ENCODE measurements at places on chromosomes 11 and 22.

DNA sequence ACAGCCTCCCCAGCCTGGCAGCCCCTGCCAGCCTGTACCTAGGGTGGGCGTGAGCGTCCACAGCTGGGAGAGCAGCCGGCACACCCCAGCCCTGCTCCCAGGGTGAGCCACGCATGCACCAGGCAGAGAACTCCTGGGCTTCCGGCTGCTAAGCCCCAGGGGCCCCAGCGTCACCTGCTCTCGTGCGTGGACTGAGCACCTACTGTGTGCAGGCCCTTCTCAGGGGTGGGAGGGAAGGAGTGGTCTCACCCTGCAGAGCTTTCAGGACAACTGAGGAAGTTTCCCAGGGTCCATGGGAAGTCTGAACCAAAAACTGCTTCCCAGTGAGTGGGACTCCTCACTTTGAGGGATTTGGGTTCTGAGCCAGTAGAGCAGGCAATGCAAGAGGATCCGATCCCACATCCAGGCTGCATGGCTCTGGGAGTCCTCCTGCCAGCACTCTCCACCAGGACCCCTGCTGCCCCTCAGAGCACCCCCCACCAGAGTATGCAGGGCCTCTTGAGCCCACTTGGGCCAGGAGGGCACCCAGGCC is 47.1 kb upstream of the PRODH start:
- no peak for DNase-seq

GRCh38 chr11:134410766-134411165 is 1.3 kb downstream of the B3GAT1 start:
- DNase-seq: no peak

DNA sequence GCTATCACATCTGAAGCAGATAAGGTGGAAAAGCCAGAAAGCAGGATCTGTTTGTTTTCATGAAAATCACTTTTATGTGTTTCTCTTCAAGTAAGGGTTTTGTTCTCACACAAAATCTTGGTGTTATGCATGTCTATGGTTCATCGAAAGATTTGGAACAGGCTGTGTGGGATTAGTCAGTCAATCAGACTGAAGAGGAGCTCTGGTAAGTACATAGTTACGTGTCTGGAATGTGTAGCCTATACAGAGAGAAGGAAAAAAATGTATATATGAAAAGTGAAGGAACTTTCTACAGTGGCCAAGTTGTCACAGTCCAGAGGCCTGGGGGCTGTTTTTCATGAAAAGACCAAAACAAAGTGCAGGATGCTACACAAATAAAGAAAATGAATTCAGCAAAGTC is 156.7 kb downstream of the CNTN5 start:
- no peak for DNase-seq

DNA sequence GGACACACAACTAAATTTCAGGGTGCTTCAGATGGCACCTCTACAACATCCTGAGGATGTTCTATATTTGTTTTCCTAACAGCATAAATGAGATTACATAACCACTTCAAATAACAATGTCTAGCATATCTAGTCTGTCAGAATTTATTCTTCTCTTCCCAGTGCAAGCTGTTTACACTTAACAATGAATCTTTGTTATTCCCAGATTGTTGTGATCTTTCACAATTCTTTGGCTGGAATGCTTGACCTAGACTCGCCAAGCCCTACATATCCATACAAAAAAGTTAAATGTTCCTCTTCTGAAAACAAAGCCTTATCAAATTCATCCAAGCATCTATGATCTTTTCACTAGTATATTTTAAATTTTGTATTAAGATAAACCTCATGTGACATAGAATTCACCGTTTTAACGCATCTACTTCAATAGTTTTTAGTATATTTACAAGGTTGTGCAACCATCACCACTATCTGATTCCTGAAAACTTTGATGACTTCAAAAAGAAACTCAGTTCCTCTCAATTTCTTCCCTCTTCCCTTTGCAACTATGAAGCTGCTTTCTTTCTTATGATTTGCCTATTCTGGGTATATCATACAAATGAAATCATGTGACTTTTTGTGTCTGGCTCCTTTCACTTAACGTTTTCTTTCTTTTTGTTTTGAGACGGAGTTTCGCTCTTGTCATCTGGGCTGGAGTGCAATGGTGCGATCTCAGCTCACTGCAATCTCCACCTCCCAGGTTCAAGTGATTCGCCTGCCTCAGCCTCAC is 61.7 kb upstream of the CHRNA10 start:
- DNase-seq: peak; percentile 53

DNA sequence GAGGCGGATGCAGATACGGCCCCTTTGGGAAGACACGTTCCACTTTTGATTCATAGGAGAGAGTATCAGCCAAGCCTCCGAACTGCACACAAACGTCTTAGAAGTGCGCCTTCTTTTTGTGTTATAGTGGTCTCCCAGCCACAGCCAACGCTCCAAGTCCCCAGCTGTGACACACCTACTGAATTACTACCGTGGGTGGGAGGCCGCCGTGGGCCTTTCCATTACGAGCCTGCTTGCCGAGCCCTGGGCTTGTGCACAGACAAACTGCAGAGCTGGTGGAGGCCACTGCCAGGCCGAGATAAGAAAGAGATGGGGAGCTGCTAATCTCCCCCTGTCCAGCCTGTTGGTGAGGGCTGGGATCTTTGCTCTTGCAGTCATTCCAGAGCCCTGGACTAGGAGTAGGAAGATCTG is 761 bp downstream of the HMBS start:
- no peak for DNase-seq

DNA sequence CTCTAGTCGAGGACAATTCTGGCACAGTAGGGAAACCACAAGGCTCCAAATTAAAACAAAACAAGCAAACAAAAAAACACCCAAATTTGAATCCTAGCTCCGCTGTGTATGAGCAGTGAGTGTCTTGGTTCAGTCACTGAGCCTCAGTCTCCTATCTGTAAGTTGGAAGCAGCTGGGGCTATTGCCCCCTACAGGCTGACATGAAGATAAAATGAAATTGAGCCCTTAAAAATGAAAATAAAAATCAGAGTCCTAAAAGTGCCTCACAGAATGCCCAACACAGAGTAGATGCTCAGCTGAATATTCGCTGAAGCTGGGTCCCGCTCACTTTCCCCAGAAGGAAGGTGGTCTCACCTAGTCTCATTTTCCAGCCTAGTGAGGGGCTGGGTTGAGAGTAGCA is 65.2 kb downstream of the PDE2A start:
- no peak for DNase-seq

DNA sequence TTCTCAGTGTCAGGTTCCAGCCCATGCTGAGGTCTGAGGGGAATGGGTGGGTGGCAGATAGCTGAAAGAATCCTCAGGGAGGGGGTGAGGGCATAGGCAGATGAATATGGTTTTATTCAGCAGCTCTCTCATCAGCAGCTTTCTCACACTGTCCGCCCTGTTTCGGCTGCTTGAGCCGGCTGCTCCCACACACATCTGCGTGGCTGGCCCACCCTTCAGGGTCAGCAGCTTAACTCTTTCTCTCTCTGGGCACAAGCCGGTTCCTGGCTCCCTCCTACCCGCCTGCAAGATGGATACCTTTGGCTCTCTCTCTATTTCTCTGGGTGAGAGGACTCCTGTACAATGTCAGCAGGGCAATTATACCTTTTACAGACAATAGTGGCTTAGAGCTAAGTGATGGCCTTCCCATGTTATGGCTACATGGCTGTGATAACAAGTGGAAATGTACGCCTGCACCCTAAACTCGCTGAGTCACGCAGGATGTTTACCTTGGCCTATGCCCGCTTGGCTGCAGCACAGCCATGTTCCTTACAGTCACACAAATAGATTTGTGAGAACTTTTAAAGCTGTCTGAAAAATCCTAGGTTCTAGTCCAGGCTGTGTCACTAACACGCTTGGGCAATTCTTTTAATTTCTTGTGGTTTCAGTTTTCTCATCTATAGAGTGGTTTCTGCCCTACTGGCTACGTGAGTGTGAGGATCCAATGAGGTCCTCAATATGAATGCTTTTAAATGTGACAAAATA is 4.1 kb downstream of the MMP20 start:
- DNase-seq: no peak

DNA sequence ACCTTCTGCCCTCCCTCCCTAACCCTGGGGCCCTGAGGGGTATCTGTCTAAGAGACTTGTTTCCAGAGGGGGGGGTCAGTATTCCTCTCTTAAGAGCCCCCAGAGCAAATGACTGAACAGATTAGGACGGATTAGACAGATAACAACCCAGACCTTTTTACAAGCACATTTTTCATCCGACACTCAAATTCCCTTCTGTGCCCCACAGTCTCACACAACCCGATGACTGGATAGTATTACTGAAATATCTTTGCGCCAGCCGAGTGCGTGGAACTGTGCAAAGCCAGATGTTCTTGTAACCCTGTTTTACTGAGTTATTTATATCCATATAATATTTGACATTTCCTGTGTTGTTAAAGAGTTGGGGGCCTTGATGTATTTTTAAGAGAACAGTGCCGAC is 30.9 kb upstream of the FLI1 start:
- no peak for DNase-seq

- DNase-seq: no peak
Measured at GRCh38 chr11:117256573-117256972, 24.1 kb downstream of the RNF214 start.

GRCh38 chr11:130999992-131000770 is 83.9 kb upstream of the SNX19 start:
- no peak for DNase-seq

DNA sequence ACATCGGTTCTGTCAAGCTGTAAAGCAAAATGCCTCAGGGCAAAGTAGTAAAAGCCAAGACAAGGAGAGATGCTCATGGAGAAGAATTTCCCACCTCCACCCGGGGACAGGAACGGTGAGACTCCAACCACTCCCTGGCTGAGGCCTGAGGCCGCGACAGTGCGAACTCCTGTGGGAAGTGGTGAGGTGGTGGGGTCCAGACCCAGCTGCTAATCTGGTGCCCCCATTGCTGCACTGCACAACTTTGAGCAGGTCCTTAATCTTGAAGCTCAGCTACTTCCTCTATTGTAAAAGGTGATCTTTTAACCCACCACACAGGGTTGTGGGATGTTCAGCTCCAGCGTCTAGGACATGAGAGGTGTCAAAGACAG is 83.9 kb downstream of the ZC3H12C start:
- no peak for DNase-seq

GRCh38 chr11:114522818-114523217 is 36.9 kb downstream of the NXPE1 start:
- no peak for DNase-seq

DNA sequence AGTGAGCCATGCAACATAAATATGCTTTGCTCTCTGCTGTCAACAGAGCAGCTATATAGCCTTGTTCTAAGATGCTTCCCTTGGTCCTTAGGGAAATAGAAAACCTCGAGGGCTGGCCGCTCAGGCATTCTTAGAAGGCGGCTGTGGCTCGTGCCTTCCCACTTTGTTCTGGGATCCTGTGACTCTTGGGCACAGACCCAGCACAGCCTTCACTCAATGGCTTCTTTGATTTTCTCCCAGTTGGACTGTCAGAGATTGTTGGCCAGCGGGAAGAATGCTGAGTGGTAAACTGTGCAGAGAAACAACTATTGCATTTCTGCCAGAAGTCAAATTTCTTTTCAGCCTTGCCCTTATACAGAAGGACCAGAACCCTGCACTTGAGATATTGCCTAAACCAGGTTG is 9.5 kb upstream of the MICAL2 start:
- DNase-seq: peak; percentile 89

GRCh38 chr22:41301085-41302020 is at the start of gene ZC3H7B:
Gene ZC3H7B (plus strand): TSS chr22:41301525. CDS start chr22:41320661, 19,136 bp downstream.
- DNase-seq: peak; percentile 86

GRCh38 chr22:38696606-38697424 is 3.9 kb downstream of the JOSD1 start:
- DNase-seq: no peak

- DNase-seq: no peak
Measured at GRCh38 chr11:5283882-5284281, 14.1 kb upstream of the HBE1 start.

DNA sequence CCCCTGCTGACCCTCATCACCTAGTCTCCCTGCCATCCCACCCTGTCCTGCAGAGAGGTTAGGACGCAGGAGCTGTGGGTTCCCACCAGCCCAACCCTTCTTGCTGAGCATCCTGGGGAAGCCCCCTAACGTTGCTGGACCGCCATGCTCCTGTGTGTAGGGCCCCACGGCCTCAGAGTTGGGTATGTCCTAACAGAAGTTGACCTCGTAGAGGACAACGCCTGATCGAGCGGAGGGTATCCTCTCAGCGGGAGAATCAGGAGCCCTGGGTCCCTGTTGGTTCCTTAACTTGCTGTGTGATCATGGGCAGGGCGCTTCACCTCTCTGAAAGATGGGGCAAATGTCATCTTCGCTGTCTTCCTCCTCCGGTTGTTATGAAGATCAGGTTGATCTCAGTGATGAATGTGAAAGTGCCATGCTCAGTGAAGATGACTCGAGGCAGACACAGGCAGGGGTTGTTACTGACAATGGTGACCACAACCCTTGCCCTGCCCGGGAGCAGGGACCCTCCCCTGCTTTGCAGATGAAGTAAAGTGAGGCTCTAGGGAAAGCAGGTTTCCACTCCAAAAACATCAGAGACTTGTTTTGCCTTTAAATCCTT is 19.3 kb upstream of the CD5 start:
- DNase-seq: no peak

DNA sequence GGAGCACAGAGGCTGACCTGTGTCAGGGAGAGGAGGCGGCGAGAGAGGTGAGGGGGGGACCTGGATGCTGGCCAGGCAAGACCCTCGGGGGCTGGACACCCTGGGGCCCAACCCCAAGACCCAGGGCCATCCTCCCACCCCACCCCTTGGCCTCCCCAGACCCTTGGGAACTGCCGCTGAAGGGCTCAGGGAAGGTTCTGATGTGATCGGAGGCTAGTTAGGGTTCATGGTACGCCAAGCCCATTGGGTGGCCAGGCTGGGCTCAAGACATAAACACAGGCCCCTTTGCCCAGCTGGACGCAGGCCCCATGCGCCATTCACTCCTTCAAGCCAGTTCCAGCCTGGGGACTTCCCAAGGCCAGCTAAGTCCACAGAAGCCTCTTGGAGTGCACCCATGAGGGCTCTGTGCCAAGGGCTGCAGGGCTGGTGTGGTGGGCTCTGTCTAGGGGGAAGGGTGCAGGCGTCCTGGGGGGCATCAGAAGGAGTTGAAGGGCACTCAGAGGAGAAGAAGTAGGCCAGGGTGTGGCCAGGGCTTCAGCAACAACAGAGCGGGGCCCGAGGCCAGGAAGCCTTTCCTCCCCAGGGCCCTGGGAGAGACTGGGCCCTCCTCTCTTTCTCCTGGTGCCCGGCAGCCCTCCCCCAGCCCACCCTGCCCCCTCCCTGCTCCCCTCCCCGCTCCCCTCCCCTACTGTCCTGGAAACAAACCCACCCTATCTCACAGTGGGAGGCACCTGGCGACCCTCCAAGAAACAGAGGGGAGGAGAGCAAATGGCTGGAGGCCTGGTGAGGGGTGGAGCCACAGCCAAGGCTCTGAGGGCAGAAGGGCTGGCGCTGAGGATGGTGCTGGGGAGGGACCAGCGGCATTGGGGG is 12.9 kb downstream of the TSPAN32 start:
- peak; percentile 83 for DNase-seq

DNA sequence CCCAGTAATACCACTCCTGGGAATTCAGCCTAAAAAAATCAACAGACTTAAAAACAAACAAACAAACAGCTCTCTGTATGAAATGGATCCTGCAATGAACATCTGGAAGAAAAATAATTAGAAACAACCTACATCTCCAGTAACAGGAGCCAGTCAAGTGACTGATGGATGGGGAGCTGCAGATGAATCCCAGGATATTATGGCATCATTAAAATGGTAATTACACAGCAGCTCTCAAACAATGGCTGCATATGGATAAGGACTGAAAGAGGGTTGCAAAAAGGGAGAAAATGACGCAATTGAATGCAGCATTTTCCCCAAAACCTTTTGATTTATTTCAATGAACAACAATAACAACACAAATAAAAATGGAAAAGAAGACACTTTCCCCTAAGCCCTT is 4.1 kb downstream of the NPTXR start:
- DNase-seq: no peak

Data from putamen (tissue), 1 donor.